Stimulated activated CD4-positive, alpha-beta T cell treated with anti-CD3 and anti-CD28 coated beads, Interleukin-1b, Interleukin-23, amount 100 ng/mL, for 1 hour (primary cell): ENCODE measurements at places on chromosomes 7 and 10.

DNA sequence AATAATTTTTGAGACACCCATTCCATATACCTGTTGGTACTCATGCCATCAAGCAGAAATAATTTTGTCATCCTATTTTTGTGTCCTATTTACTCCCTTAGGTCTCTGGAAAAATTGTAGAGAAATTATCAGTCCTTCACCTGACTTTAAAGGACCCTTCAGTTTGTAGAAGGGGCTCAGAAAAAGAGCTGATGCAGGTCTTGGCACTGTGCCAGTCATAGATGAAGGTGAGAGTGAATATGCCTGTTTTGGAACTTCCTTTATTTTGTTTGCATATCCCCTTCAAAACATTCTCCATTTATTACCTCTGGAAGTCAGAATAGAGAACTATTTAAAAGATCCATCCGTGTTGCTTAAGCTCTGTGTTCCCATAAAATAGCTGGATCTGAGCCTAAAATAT is 321.0 kb upstream of the TPK1 start:
- no peak for DNase-seq

DNA sequence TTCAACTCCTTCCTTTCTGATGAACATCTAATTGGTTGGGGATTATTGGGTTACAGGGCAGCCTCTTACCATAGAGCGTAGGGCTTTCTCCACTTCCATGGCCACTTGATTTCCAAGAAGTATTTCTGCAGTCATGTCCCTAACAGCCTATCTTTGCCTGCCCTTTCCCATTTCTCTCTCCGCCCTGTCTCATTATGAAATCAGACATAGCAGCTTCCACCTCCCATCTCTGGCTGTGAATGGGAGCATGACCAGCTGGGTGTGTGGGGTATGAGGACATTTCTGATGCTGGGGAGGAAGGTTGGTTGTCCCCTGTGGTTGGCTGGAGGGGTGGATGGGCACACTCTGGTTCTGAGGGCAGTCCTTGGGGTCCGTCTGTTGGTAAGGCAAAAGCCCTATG is 41.2 kb downstream of the ADCYAP1R1 start:
- DNase-seq, result no peak

DNA sequence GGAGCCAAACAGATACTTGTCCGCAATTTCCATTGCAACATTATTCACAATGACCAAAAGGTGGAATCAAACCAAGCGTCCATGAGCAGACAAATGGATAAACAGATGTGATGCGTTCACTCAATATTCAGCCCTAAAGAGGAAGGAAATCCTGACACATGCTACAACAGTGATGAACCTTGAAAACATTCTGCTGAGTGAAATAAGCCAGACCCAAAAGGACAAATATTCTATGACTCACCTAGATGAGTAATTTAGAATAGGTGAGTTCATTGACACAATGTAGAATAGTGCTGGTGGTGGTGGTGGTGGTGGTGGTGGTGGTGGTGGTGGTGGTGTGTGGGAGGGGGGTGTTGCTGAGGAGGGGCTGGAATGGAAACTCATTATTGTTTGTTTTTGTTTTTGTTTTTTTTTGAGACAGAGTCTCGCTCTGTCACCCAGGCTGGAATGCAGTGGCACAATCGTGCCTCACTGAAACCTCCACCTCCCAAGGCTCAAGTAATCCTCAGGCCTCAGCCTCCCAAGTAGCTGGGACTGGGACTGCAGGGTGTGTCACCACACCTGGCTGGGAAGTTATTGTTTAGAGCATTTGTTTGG is 28.6 kb downstream of the SMKR1 start:
- no peak for DNase-seq

- DNase-seq, result no peak
Observed at GRCh38 chr10:42984761-42985325, 92.0 kb upstream of the RET start.

- DNase-seq, result no peak
Observed at GRCh38 chr10:17662193-17663138, 18.5 kb downstream of the STAM start.

DNA sequence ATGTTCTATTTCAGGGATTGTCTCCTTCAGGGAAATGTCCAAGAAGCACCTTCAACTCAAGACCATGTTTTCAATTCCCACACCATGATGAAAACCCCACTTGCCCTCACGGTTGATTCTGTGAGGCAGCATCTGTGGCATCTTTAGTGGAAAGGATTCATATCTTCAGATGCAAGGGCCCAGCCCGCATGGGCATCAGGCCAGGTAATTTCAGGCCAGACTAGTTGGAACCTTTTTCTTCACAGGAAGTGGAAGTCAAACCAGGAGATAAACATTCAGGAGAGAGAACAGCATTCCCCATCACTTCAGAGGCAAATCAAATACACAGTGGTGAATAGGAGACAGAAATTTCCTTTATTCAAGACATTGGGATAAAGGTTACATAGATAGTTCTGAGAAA is 88.8 kb downstream of the JCAD start:
- no peak for DNase-seq

- no peak for DNase-seq
Observed at GRCh38 chr7:3158341-3158760, 114.7 kb upstream of the CARD11 start.
